ENCODE measurements at places on chromosomes 6 and 20.

DNA sequence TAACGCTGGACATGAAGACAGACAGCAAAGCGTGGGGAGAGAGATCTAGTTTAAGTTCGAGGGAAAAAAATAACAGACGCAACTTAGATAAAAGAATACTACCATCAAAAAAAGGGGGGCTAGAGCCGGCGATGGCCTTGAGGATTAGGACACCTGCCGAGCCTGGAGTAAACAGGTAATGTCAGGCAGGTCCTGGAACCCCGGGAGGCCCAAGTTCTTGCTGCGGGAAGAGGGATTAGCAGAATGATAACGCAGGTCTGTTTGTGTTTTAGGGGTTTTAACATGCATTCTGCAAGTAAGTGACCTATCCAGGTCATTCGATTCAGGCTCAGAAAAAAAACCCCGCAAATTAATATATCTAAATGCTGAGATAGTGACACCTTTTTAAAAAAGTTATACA, 754 bp upstream of the TMEM170B start:
- no peak for DNase-seq

GRCh38 chr6:108127826-108128225, 38.0 kb upstream of the NR2E1 start:
- peak; percentile 81 for DNase-seq

DNA sequence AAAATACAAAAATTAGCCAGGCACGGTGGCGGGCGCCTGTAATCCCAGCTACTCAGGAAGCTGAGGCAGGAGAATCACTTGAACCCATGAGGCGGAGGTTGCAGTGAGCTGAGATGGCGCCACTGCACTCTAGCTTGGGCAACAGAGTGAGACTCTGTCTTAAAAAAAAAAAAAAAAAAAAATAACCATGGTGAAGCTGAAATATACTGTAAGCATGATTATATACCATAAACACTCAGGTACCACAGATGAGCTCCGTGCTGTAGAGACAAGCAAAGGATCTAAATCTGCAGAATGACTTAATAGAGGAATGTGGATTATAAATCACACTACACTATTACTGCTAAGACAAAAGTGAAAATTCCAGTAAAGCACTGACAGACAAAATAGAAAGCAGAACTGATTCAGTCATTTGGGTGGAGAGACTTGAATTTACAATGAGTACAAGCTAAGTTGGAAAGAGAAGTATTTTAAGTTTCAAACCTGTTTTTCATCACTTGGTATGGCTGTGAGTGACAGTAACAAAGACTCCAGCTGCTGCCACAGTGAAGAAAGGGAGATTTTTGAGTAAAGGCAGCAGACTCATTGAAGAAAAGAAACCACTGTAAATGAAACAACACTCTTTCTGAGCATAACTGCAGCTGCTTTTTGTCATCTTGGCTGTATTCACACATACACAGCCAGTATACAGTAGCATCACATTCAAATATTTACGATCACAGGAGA, 322.1 kb downstream of the RNGTT start:
- no peak for DNase-seq

- no peak for DNase-seq
These were observed 19.5 kb downstream of the RIMS4 start for GRCh38 chr20:44790638-44791393.
